ENCODE measurements at places on chromosomes 16 and 17.

- no peak for DNase-seq
These were observed 10.3 kb downstream of the MYBBP1A start for GRCh38 chr17:4544951-4545216.

DNA sequence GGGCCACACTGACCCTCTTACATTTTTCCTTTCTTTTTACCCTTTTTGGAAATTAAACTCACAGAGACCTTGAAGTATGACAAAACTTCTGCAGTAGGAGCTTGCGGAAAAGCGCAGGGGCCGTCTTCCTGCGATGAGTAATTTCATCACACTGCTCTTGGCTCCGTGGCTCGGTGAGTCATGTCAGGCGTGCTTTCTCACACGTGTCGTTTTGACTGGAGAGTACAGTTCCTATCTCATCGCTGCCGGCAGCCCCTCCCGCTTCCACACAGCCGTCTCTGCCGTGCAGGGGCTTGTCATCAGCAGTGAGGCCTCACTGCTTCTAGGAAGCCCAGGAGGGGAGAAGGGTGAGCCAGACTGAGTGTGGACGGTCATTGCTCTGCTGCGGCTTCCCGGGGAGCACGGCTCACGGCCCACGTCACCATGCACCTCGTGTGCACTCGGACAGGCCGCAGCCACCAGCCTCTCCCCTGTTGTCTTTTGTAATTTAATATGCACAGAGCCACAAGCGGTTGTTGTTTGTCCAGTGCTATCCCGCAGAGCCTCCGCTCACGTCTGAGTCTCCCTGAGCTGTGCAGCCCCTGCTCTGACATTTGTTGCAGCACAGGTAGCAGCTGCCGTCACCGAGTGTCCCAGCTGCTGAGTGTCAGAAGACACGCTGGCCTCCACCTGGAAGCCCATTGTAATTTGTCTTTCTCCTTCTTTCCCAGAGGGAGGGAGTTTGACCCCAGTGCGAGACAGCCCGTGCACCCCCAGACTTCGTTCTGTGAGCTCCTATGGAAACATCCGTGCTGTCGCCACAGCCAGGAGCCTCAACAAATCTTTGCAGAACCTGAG lies 99.4 kb upstream of the CHMP6 start:
- peak; percentile 37 for DNase-seq

- DNase-seq: no peak
These were observed 8.7 kb upstream of the IL4R start for GRCh38 chr16:27304881-27305745.

DNA sequence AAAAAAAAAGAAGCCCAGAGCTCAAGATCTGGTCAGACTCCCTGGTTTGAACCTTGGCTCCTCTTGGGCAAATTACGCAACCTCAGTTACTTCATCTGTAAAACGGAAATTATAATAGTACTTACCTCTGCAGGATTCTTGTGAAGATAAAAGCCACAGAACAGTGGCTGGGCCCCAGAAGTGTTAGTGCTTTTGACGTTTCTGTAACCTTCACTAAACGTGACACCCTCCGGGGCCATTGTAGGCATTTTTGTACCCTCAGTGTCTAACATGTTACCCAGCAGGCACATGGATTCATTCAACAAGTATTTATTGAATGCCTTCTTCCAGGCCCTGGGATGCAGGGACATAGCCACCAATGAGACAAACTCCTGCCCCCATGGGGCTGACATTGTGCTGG lies 58.0 kb downstream of the PITPNC1 start:
- no peak for DNase-seq

GRCh38 chr17:77666881-77667395 lies 291.6 kb upstream of the TNRC6C start:
- no peak for DNase-seq

DNA sequence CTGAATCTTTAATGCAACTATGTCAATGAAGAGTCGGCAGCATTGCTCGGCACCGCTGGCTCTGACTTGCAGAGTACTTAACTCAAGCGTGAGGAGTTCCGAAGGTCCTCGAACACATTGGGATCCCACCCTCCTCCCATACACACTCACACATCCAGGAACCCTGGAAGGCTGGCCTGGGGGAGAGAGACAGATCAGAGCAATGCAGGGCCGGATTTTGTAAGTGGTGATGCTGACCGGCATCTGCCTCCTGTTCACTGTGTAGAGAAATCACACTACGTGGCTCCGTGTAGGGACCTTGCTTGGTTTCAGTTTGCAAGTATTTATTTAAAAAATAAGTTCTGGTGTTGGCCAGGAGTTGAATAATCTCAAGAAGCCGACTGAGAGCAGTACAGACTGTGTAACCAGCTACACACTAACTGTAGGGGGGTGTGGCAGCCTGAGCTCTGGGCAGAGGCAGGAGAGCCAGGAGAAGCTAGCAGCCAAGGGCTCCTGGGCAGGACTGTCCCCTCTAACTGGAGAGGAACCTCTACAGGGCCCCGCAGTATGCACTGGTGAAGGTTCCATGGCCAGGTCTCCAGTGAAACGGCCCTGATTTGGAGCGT lies 190.2 kb upstream of the TNRC6C start:
- no peak for DNase-seq

DNA sequence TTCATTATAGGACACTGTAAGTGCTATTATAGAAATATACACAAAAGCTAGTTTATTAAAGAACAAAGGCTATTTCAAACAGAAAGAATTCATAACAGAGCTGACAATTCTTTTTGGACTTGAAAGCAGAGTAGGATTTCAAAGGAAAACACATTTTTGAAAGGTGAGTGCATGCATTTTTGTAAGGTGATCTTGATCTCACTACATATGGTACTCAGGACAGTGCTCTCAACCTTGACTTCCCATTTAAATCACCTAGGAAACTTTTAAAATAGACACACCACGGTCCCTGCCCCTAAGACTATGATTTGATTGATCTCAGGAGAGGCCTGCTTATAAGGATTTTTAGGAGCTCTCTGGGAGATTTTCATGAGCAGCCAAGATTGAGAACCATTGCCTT lies 1362.0 kb downstream of the CDH8 start:
- DNase-seq: no peak

GRCh38 chr16:73151225-73151624 lies 103.3 kb upstream of the ZFHX3 start:
- DNase-seq: no peak

DNA sequence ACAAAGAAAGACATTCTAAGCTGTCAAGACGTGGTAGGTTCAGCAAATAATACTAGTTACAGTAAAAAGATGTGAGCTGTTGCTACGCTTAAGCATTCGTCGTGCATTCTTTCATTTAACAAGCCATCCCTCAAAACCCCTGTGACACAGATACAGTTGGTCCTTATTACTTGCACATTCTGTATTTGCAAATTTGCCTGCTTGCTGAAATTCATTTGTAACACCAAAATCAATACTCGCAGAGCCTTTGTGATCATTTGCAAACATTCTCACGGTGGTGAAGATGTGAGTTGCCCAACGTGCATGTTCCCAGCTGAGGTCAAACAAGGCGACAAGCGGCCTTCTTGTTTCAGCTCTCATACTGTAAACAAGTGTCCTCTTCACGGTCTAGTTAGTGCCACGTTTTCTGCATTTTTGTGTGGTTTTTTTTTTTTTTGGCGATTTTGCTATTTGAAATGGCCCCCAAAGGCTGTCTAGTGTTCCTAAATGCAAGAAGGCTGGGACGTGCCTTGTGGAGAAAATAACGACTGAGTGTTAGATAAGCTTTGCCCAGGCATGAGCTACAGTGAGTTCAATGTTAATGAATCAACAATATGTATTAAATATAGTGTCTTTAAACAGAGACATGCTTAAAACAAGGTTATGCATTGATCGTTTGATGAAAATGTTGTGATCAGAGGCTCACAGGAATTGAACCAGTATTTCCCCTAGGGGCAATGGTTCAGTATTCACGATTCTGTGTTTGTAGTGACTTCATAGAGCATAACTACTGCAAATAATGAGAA lies 84.1 kb downstream of the RAB11FIP4 start:
- DNase-seq: no peak

- DNase-seq: no peak
These were observed 834.2 kb upstream of the SOX9 start for GRCh38 chr17:71286625-71287024.

DNA sequence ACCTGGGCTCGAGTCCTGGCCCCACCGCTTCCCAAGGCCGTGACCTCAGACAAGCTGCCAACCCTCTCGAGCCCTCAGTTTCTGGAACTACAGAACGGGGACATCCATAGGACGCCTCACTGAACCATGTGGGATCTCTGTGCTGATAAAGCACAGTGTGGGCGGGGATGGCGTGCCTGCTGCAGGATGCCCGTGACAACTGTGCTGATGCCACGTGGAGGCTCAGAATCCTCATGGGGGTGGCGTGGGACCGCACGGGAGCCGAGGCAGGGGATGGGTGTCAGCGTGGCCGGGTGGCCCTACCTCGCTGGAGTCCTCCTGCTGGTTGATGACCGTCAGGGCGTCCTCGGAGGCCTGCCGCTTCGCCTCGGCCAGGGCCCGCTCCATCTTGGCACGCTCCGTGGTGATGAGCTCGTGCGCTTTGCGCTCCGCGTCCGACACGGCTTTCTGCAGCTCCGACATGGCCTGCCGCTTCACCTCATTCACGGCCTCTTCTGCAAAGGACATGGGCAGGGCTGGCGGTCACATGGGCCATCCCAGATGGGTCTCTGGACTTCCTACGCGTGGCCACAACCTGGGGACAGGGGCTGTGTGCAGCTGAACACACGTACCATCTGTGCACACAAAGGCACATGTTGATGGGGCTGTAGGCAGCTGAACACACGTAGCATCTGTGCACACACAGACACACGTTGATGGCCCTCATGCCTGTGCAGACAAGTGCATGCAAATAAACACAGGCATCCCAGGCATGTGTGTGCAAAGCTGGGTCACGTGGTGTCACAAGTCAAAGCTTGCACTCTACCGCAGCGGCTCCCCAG lies 12.7 kb upstream of the PABPN1L start:
- no peak for DNase-seq

DNA sequence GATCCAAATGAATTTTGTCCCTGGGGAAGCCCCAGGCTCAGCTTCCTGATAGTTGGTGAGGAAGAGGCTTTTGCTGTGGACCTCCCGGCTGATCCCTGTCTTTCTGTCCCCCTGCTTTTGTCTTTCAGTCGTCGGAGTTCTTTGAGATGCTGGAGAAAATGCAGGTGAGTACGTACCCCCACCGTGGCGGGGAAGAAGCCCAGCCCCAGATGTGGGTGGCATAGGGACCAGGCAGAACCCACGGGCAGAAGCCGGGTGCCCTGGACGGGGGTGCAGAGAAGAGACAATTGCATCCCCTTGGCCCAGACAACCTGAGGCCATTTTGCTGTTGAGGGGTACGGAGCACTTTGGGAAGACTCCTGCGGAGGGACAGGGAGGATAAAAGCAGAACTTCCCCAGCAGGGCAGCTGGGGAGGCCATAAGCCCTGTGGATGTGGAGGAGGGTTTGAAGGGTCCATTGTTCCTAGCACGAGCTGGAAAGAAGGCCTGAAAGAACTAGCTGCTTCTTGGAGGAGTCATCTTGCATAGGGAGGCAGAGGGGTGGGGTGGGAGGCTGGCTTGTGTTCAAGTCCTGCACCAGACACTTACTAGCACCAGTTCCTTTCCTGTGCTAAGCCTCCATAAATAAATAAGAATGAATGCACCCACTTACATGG lies 105.6 kb downstream of the OR1D5 start:
- DNase-seq: no peak

- DNase-seq: no peak
These were observed 5.9 kb downstream of the CYGB start for GRCh38 chr17:76531486-76532038.

DNA sequence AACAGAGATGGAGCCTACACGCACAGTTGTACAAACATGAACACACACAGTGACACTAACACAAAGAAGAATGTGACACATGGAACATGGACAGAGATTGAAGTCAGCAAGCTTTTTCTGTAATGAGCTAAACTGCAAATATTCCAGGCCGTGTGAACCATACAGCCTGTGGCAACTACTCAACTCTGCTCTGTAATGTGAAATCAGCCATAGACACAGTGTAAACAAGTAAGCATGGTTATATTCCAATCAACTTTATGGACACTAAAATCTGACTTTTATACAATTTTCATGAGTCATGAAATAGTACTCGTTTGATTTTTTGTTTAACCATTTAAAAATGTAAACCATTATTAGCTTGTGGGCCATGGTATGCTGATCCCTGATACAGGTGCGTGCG lies 120.2 kb downstream of the SMG6 start:
- DNase-seq: no peak

DNA sequence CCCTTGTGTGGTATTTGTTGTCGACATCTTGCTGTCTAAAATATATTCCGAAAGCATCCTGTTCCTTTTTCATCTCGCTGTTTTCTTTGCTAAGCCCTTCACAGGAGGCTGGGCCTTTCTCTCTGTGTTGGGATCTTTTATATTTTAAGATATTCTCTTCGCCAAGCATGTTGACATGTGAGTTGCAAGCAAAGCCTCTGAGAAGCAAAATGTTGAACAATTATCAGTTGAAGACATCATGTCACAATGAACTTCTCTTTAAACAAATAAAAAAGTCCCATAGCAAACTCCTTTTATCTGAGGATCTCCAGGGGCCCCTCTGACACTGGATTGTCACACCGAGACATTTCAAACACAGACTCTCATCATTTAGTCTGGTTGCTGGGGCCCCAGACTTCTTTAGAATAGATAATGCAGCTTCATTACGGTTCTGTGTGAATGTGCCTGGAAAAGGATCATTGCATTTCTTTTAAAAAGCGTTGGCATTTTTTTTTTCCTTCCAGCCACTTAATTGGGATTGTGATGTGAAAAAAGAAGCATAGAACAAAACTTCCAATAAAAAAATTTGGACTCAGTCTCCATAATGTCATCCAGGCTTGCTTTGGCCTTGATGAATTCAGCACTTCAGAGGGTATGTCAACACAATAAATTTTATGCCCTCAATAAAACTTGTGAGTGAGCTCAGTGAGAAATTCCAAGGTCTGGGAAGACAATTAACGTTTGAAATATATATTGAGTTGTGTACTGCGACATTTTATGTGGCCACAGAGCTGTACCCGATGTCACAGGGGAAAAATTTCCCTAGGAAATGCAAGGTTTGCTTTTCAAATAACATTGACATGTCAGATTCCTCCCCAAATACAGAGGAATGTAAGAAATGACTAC lies 496.8 kb downstream of the XYLT1 start:
- DNase-seq: no peak

- no peak for DNase-seq
These were observed 131.6 kb downstream of the CHD9NB start for GRCh38 chr16:52921104-52921503.

DNA sequence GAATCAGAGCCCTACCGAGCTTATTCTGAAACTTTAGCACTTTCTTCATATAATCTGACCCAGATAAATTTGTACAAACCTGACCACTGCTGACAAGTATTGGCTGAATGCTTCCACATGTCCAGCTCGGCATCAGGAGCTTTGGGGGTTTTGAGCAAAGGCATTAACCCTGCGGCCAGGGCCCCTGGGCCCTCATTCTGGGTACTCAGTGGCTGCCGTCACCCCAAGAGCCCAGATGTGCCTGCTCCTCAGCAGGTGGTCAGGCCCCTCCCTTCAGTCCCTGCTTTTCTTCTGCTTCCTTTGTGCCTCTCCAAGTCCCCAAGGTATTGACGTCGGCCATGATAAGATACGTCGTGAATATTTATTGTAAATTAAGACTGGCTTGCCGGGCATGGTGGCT lies 47.3 kb upstream of the CHMP6 start:
- DNase-seq: no peak

- DNase-seq: no peak
These were observed 10.2 kb downstream of the PRR29 start for GRCh38 chr17:64008346-64008745.

GRCh38 chr17:78338486-78339259 lies 21.2 kb downstream of the SOCS3 start:
- no peak for DNase-seq

Data from lung (tissue), 17 donors.